ENCODE measurements at places on chromosomes 5 and 9. TPM values are rescaled to one million over a fixed set of nuclear protein-coding genes. Genes with fewer than 3 reads are reported as not detected.

- DNase-seq: no peak
Measured at GRCh38 chr9:111158363-111158762, 120.1 kb upstream of the LPAR1 start.

DNA sequence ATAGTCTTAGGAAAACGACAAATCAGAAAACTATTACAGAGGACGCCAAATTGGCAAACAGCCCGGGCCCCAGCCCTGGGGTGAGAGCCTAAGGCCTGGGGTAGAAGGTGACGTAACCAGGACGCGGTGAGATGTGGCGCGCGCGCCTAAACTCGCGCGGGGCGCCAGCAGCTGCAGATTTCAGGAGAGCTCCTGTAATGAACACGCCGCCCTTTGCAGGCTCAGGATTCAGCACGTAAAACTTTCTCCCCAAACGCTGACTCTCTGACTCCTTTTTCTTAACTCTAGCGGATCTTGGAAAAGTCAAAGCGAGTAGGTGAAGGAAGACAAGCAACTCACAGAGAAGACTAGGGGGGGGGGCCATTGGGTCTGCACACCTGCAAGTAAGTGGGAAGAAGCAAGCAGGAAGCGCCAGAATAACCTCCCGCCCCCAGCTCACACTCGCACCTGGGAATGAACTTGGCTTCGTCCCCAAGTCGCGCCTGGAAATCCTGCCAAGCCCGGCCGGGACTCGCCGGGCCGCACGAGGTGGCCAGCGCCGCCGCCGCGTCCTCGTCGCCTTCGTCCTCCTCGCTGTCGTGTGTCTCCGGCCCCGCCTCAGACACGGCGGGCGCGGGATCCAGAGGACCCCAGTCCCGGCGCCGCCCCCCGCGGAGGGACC lies 822 bp downstream of the RASEF start:
- DNase-seq: no peak

DNA sequence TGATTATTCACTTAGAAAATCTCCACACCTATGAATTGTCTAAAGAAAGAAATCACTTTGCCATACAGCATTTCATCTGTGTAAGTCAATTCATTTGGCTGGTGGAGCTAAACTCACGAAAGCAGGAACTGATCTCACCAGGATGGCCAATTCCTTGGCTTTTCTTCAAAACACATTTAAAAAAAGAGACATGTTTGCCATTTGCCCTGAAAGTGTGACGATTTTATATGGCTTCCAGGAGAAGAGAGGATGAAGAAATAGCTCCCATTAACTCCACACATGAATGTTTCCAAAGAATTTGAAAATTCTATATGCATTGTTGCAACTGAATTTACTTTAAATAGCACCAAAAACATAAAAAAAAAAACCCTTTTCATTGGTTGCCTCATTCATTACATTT lies 334.7 kb downstream of the DMRT2 start:
- no peak for DNase-seq

The EEIG1 gene
- 56.9 TPM for total RNA-seq

DNA sequence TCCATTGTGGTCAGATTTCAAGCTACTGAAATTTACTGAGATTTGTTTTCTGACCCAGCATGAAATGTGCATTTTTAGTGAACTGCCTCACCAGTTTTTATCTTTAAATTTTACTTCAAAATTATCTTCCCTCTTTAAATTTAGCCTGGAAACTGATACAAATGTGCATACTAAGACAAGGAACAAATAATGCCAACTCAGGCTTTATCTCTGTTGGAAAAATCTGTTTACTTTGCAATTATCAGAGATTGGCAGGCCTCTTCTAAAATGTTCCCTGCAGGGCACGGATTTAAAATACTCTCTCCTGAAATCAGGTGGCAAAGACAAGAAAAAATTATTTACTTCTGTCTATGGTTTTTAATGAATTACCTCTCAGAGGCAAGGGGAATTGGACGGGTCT lies 151.0 kb upstream of the PTCH1 start:
- no peak for DNase-seq

The PCDHB2 gene
- 2.3 TPM for total RNA-seq

All from posterior vena cava (tissue), 2 donors.